Endothelial cell (in vitro differentiated cells): ENCODE measurements at places on chromosomes 5 and 9.

GRCh38 chr5:140214831-140215230 lies 39.8 kb downstream of the CYSTM1 start:
- no peak for DNase-seq

DNA sequence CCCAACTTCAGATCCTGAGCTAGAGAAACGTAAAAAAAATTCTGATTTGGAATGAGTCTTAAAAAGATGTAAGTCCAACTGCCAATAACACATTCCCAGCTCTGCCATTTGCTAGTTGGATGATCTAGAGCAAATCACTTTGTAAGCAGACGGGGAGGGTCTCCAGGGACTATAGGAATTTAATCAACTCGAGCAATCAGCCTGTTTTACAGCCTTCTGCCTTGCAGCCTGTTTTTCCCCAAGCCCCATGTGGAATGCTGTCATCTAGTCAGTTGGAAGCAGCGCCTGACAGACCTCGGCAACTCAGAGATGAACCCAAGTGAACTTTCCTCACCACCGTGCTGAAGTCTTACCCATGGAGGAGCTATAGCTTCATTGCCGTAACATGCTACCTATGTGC lies 34.8 kb upstream of the HRH2 start:
- no peak for DNase-seq

DNA sequence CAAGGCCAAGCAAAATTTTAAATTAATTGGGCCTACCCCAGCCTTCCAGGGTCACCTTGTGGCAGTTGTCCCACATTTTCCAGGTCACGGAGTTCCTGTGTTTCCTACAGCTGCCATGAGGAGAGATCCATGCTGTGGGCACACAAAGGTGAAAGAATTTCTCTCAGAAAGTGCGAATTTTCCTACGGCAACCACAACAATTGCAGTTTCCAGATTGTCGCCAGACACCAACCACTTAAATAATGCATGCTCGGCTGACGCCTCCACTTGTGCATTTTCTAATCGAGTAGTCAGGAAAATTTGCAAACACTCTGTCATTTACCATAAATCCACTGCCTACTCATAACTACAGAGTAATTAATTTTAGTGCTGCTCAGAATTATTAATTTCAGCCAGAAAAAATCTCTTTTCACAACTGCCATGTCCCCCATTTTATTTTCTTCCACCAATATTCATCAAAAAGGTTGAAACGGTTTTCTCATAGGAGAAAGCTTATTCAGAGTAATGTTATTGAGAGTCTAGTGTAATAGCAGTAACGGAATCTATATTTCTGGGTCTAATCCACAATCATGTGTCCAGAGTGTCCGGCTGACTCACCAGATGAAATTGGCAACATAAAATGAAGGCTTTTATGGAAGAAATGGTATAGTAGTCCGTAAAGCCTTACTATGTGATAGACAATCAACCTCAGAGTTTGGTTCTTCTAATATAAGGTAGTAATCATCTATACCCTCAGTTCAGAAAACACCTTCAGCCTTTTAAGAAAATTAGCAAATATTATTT lies 389.8 kb downstream of the NR2F1-AS1 start:
- no peak for DNase-seq

DNA sequence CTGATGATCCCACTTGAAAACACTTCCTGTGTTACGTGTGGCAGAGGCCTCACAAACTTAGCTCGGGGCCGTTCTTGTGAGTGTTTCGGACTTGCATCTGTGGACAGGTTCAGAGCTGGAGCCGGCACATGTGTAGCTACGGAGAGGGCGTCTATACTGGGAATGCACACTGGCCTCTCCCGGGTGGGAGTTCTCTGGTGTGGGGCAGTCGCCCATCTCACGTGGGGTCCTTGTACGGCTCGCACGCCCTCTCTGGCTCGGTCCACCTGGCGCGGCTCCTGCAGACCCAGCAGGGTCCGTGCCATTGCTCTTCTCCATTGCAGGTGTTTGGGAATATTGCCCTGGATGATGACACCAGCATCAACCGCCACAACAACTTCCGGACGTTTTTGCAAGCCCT lies 197.9 kb downstream of the CACNA1B start:
- DNase-seq: no peak

GRCh38 chr9:87656485-87656884 lies 69.4 kb upstream of the CTSL start:
- no peak for DNase-seq

DNA sequence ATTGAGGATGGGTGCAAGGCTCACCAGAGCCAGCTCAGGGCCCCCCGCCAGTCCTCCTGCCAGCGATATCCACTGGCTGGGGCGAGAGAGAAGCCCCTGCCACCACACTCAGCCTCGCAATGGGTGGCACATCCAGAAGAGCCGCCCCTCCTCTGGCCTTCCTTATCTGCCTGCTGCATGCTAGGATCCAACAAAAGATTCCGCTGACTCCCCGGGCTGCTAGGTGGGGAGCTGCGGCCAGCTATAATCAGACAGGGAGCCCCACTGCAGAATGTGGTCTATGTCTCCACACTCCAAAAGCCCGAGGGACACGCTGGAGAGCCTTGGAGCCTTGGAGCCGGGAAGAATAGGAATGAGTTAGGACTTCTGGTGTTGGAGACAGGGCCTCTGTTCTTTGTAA lies 32.8 kb downstream of the COL23A1 start:
- no peak for DNase-seq

DNA sequence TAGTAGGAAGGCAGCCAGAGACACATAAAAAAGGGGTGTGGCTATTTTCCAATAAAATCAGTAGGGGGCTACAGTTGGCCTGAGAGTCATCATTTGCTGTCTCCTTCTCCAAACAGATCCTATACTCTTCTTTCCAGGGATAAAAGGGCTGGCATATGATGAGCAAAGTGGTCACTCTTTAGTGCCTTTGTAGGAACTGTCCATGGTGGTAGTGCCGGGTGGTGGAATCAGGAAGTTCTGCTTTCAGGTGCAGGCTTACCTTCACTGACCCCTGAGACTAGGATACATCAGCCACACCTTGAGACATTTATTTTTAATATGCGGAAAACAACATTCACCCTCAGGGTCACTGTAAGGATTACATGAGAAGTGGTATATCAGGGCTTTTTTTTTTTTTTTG lies 80.8 kb downstream of the ASTN2 start:
- DNase-seq: no peak

GRCh38 chr9:137919095-137919465 lies 41.5 kb downstream of the CACNA1B start:
- no peak for DNase-seq

- DNase-seq: no peak
These were observed 211.2 kb downstream of the SAXO1 start for GRCh38 chr9:18821788-18822187.

- no peak for DNase-seq
These were observed 64.7 kb downstream of the FGF1 start for GRCh38 chr5:142621227-142621626.

- no peak for DNase-seq
These were observed 17.2 kb upstream of the GCNT1 start for GRCh38 chr9:76441551-76442322.

- no peak for DNase-seq
These were observed 77.0 kb downstream of the VCAN start for GRCh38 chr5:83548581-83548980.

DNA sequence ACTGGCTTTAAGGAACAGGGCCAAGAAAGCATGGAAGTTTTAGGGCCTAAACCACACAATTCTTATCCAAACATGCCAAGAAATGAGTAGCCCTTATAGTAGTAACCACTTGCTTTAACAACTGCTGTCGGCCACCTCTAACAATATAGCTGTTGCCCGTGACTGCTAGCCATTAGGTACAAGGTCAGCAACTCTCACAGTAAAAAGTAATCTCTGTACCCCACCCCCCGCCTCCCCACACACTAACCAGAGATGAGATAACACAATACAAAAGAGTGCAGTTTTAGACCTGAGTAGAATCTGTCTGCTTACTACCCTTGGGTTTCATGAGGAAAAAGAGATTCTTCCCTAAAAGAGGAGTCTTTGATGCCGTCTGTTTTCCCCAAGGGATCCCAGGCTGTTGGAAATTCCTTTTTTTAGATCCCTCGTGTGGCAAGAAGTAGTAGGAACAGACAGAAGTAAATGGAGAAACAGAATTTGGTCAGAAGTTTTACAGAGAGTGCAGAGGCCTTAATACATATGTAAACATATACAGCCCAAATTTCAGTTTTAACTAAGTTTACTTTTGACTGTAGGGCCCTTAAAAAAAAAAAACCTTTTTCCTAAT lies 94.3 kb downstream of the WDR41 start:
- DNase-seq: no peak

DNA sequence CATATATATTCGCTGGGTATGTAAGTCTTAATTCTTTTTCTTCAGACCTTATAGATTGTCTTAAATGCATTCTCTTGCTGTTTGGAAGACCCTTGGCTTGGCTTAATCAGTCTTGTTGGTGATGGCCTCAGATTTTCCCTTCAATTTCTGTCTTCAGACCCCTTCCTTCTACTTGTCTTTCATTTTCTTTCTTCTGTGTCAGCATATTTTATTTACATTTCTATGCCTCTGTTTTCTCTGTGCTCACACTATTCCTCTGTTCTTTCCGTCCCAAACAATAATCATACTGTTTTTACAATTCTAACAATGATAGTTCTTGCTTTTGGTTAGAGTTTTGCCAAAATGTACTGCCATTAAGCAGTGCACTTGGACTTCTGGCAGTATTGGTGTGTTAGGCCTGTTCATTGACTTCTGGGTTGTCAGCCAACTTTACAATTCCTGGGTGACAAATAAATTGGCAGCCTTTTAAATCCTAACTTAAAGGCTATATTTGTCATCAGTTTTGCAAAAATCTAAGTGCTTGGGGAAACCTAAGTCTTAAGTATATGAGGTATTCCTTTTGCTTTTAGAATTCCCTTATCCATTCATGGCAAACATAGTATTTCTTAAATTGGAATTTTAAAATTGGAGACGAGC lies 8.0 kb downstream of the SRFBP1 start:
- DNase-seq: no peak

DNA sequence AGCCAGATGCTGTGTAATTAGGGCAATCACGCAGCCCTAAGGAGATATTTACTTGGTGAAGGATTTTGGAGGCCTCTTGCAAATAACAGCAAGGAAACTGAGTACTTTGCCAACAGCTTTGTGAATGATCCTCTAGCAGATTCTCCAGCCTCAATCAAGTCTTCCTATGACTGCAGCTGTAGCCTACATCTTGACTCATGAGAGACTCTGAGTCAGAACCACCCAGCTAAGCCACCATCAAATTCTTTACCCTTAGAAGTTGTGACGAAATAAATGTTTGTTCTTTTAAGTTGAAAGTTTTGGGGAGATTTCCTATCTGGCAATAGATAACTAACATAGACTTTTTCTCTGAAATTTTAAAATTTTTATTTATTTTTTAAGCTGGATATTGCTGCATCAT lies 237.6 kb upstream of the CCNH start:
- DNase-seq: no peak

- no peak for DNase-seq
These were observed 123.0 kb downstream of the TRIO start for GRCh38 chr5:14266171-14266570.

DNA sequence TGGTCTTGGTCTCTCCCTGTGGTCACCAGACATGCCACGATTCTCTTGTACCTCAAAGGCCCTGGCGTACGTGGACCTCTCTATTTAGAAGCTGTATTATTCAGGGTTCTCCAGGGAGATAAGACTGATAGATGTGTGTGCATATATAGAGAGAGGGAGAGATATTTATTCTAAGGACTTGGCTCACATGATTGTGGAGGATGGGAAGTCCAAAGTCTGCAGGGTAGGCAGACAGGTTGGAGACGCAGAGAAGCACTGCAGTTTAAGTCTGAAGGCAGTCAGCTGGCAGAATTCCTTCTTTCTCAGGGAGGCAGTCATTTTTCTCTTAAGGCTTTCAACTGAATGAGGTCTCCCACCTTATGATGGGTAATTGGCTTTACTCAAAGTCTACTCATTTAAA lies 16.3 kb downstream of the C9orf57 start:
- no peak for DNase-seq

DNA sequence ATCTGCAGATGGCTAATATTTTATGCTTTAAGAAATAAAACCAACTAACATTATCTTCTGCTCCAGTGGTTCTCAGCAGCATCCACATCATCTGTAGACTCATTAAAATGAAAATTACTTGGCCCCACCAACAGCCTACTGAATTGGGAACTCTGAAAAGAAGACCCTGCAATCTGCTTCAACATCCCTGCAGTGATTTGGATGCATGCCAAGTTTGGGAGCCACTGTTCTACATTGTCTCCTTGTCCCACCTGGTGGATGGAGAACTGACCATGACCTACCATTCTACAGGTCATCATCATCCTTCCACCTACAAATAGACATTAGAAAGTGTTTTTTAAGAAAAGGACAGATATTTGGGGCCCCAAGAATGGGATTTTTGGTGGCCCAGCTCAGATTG lies 71.1 kb downstream of the ACER2 start:
- no peak for DNase-seq

GRCh38 chr5:59093329-59093728 lies 510.5 kb downstream of the RAB3C start:
- DNase-seq: no peak

DNA sequence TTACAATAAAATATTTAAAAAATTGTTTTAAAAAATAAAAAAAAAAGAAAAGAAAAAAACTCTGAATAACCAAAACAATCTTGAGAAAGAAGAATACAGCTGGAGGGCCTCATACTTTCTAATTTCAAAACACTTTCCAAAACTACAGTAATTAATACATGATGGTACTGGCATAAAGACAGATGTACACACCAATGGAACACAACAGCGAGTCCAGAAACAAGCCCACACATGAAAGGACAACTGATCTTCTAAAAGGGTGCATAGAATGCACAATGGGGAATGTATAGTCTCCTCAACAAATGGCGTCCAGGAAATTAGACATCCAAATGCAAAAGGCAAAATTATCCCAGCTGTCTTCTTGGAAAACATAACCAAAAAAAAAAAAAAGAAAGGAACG lies 99.6 kb downstream of the LURAP1L start:
- DNase-seq: no peak

- DNase-seq: peak; percentile 55
These were observed 27.1 kb upstream of the BASP1 start for GRCh38 chr5:17190242-17190778.

GRCh38 chr9:1031951-1032601 lies 18.1 kb upstream of the DMRT2 start:
- no peak for DNase-seq

DNA sequence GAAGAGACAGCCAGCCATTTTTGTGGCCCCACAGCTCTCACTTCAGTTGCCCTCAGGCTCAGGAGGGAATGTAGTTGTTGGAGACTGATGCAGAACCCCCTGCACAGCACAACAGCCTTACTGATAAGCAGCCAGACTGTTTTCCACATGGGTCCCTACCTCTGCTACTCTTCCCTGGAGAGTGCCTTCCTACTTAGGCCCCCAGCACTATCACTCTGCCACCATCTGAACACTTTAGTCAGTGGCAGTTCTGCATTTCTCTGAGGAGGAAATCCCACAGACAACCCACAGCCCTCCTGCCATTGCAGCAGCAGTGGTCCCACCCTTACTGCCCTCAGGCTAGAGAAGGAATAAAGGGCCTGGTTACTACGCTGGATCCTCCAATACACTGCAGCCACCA lies 61.8 kb upstream of the PTPRD start:
- DNase-seq: no peak

- no peak for DNase-seq
These were observed 305.0 kb downstream of the TENT4A start for GRCh38 chr5:7018198-7018597.

GRCh38 chr5:151717416-151717815 lies 30.7 kb upstream of the SPARC start:
- DNase-seq: no peak
